ENCODE measurements at places on chromosomes 1 and 21.

DNA sequence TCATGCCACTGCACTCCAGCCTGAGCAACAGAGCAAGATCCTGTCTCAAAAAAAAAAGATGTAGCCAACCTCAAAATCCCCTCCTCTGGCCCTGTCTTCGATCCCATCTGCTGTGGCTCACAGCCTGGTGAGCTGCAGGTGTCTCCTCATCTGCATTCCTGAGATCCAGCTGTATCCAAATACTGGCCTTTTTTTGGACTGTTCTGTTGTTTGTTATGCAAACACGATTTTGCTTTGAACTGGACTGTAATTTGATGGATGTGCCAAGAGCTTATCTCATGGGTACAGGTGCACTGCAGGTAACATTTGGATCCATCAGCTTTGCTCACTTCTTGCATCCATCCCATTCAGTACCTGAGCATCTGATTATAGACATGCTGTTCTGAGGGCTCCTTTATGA is 14.1 kb upstream of the FAM43B start:
- DNase-seq = no peak

DNA sequence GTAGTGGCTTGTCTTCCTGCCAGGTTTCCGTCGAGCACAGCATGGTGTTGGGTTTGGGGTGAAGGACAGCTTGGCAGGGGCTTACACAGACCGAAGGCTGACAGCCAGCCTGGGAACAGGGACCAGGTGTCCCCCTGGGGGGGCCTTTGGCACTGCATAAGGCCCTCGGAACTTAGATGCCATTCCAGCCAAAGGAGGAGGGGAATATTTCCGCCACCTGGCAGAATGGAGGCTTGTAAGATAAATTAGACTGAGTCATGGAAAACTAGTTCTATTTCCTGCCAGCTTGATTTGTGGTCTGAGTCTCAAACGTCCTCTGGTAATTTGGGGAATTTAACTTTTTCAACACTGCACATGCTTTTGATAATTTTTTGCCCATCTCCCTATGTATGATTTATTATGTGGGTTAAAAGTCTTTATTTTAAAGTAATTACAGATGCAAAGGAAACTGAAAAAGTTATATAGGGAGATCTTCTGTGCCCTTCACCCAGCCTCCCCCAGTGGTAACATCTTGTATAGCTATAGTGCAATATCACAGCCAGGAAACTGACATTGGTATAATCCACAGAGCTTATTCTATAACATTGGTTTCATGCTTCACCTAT is 11.5 kb upstream of the TMEM51 start:
- no peak for DNase-seq

DNA sequence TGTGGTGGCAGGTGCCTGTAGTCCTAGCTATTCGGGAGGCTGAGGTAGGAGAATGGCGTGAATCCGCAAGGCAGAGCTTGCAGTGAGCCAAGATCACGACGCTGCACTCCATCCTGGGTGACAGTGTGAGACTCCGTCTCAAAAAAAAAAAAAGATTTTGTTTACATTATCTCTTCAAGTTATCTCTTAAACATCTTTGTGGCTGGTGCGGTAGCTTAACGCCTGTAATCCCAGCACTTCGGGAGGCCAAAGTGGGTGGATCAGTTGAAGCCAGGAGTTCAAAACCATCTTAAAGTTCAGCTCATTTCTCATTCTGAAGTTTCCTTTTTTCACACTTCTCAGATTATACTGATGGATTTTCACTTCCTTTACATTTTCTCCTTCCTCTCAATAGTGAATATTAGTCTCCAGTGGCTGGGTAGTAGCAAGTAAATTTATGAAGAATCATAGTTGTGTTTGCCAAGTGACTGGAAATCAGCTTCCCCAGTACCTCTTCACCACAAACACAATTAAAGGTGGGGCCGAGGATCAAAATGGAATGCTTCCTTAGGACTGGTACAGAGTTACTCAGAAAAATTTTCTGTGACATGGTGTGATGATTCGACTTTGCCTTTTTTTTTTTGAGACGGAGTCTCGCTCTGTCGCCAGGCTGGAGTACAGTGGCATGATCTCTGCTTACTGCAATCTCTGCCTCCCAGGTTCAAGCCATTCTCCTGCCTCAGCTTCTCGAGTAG is 13.8 kb downstream of the PIP5K1A start:
- DNase-seq = no peak

DNA sequence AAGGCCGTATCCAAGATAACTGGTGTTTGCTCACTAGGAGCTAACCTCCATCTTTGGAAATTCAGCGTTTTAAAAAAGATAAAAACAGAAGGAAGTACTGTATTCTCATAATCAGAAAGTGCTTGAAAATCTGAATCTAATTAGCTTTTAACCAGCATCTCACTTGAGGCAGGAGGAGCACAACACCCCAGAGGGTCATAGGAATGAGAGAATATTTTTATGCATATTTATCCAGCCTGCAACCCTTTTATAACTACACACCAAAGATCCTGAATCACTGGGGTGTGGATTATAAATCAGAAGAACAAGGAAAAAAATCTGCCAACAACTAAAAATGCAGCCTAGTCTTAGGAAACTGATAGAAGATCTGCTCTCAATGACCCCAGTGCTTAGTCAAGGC is 68.0 kb upstream of the PTCH2 start:
- DNase-seq = no peak

DNA sequence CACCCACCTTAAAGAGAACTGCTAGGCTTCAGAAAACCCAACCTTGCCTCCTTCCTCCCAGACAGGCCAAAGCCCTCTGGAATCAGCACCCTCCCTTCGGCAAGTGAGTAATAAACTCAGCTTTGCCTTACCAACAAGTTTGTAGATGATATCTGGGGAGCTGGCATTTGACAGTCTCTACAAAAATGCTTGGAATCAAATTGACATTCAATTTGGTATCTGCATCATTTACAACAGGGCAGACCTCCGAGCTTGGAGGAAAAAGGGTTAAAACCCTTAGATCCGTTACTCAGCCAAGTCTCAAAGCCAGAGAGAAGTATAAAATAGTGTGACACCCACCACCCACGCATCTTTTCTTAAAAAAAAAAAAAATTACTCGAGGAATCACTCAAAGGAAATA is 149.3 kb upstream of the EDN2 start:
- DNase-seq = no peak

DNA sequence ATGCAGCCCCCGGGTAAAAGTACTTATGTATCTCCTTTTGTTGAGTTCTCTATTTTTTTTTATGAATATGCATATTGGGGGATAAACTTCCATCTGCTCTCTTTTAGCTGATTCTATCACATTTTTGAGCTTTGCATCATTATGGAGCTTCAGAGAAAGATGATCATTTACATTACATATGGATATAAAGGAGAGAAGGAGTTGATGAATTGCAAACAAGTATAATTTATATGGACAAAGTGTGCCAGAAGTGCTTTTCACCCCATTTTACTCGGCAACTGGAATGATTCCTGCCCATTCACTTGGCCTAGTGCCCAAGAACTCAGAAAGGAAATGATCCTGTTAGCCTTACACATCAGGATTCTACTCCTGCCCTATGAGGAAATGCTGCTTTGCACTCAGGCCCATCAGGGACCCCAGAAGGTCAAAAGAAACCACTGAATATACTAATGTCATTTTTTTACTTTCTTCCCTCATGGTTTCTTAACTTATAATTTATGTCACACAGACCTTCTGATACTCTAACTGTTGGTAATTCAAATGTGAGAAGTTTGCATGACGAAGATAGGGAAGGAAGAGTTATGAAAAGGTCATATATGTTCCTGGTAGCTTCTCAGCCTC is 65.6 kb downstream of the SAMSN1 start:
- no peak for DNase-seq

DNA sequence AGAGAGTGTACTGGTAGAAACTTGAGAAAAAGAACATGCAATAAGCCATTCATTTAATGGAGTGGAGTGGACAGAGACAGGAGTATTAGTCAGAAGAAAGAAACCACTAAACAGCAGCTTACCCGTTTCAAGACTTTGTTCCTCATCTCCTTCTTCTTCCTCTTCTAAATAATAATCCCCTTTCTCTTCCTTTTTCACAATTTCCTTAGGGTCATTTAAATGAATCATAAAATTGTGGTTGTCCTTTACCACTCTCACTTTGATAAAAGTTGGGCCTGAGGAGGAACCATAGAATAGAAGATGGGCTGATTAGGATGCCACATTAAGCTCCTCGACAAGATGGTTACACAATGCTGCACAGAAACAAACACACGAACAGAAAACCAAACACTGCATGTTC is 109.6 kb downstream of the WDR3 start:
- no peak for DNase-seq

- no peak for DNase-seq
These were observed 16.9 kb upstream of the SAMD11 start for GRCh38 chr1:906600-907420.

- DNase-seq = no peak
These were observed 18.1 kb downstream of the VASH2 start for GRCh38 chr1:212968368-212968863.

DNA sequence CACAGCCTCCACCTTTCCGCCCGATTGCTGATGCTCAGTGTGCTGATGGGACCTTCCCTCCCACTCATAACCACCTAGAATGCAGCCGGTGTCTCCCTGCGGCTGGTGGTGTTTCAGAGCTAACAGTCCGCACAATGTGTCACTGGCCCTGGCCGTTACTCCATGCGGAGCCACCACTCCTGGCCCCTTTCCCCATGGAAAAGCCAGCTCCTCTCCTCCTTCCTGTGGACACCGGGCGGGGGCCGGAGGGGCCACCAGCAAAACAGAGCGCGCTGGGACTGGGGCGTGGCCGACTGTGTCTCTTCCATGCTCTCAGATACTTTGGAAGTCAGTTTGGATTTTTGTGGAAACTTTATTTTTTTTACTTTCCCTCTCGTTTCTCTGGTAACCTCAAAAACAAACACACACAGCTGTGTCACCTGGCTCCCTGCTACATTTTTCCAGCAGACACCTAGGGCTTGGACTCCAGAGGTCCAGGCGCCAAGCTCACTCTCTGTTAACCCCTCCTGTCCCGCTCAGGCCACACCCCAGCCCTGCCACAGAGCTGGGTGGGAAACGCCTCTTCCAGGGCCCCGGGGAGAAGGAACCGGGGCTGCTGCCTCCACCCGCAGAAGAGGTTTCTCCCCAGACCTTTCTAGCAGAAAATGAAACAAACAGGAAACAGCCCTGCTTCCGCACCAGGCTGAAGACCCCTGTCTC is 32.5 kb upstream of the COL6A2 start:
- DNase-seq = no peak

DNA sequence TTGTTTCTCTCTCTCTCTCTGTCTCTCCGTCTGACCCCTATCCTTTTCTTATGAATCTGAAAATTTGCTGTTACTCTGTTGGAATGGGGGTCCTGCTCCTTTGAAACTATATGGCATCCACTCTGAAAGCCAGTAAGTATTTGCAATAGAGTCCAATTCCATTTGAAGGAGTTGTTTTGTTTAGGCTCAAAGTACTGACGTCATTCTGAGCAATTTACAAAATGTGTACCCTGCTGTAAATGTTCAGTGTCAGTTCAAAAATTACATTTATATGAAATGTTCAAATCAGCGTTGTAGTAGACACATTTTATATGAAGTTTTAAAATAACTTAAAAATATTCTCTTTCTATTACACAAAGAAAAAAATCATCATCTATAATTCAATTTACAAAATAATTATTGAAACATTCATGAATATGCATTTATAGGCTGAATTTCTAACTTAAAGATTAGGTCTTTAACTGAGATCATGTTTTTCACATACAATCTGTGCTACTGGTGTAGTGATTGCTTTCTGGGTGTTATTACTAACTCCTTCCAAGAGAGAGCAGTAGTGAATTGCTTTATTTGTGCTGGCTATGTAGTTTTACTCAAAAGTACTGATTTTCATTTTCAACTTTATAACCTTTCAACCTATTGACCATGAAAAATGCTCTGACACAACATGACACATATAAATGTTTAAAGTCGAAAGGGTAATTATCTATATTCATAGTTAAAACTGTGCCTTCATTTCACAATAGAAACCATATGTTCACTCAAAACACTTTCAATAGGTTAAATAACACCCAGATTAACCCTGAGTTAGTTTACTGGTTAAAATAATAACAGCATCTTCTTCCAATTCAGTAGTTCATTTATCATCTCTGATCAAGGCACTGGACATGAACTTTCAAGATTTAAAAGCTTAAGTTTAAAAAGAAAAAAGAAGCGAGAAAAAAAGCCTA is 253.1 kb upstream of the ADGRL4 start:
- no peak for DNase-seq

DNA sequence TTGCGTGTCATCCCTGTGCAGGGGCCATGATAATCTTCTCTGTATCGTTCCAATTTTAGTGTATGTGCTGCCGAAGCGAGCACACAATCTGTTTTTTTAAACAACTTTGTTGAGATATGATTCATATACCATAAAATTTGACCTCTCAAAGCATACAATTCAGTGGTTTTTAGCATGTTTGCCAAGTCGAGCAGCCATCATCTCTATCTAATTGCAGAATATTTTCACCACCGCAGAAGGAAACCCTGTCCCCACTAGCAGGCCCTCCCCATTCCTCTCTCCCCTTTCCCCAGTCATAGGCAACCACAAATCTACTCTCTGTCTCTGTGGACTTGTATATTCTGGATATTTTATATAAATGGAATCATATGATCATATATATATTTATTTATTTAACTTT is 78.7 kb upstream of the TINAGL1 start:
- DNase-seq = no peak

DNA sequence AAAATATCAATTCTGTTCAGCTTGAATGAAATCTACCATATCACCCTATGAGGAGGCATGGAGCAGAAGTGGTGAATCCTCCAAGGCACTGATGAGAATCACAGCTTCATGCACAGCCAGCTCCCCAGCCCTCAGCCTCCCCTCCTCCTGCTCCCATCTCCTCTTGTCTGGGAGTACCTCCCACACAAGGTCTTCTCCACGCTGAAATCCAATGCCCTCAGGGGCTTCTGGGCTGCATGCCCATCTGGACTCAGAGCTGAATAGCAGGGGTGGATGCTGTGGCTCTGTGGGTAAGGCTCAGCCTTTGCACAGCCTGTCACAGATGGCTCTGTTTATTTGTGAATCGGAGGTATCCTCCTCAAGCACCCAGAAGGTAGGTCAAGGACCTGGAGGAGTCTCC is 48.6 kb downstream of the KCNC4 start:
- no peak for DNase-seq

DNA sequence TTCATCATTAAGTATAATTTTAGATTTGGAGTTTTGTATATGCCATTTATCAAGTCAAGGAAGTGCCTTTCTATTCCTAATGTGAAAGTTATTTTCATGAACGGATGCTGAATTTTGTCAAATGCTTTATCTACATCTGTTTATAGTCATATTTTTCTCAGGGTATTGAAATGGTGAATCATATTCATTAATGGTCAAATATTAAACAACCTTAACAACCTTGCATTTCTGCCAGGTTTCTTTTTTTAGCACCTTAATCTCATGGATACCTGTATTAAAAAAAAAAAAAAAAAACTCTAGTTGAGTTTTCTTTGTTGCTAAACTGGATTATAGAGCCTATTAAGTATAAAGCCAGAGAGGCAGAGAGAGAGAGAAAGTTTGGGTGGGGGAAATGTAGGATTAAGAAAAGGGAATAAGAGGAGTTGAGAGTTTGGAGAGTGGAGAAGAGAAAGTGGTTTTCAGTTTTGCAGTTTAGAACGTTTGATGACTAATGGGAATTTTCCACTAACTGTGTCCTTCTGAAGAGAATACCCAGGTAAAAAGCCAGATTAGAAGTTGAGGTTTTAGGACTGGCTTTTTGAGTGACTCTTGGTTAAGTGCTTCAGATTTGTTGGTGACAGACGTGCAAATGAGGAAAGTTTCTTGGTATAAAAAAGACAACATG is 305.0 kb downstream of the HLX start:
- no peak for DNase-seq

- DNase-seq = no peak
These were observed 101.9 kb upstream of the SOD1 start for GRCh38 chr21:31557421-31558188.
